ENCODE measurements at places on chromosomes 4 and X.
A peak's percentile ranks its signal among the peaks of the same experiment; 100 is the strongest.

GRCh38 chr4:63080934-63081333, 1328.3 kb downstream of the TECRL start:
- DNase-seq: no peak

DNA sequence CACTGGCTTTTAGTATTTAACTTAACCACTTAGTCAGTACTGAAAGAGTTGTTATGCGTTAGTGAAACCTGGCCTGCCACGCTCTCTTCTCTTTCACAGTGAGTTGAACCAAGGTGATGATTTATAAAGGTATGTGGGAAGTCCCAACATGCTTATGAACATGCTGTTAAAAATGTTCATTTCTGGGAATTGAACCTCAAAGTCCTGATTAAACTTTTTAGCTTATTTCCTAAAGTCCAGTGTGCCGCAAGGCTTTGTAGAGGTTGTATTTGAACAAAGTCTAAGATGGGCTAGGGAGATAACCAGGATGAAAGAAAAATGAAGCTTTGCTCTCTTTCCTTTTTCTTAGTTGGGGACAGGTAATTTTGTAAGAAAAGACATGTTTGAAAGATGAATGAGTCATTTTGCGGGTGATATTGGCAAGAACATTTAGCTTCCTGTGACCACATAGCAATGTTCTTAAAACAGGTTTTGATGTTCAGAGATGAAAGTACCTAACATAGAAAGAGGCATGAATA, 270.3 kb downstream of the DTHD1 start:
- DNase-seq: no peak

DNA sequence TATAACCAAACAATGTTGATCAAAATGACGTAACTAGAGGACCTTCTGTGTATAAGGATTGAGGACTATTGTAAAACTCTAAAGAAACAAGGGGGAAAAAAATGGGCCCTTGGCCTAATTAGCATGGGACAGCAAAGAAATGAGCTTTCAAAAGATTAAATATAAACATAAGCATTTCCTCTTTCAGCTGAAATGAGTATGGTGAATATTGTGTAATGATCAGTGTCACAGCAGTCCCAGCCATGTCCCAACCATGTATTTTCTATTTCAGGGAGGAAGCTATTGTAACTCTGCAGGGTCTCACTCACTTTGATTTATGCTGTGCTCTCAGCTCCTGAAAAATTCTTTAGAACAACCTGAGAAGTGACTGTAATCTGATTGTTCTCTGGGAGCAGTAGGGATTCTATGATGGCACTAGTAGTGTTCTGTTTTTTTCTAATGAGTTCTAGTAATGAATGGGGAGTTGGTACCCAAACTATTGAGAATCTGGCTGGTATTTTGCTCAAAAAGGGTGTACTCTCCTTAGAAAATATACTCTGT, 25.8 kb downstream of the ANXA10 start:
- no peak for DNase-seq

GRCh38 chr4:81631958-81632441, 160.3 kb upstream of the RASGEF1B start:
- peak; percentile 13 for DNase-seq

DNA sequence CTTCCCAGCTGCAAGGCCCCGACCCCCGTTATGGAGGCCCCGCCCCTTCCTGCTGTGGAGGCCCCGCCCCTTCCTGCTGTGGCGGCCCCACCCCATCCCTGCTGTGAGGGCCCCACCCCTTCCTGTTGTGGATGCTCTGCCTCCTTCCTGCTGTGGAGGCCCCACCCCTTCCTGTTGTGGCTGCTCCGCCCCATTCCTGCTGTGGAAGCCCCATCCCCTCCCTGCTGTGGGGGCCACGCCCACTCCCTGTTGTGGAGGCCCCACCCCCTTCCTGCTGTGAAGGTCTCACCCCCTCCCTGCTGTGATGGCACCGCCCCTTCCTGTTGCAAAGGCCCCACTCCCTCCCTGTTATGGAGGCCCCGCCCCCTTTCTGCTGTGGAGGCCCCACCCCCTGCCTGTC, 104.9 kb upstream of the PSAPL1 start:
- no peak for DNase-seq

- DNase-seq: no peak
Observed at GRCh38 chrX:136386826-136387225, 86.1 kb downstream of the ADGRG4 start.

DNA sequence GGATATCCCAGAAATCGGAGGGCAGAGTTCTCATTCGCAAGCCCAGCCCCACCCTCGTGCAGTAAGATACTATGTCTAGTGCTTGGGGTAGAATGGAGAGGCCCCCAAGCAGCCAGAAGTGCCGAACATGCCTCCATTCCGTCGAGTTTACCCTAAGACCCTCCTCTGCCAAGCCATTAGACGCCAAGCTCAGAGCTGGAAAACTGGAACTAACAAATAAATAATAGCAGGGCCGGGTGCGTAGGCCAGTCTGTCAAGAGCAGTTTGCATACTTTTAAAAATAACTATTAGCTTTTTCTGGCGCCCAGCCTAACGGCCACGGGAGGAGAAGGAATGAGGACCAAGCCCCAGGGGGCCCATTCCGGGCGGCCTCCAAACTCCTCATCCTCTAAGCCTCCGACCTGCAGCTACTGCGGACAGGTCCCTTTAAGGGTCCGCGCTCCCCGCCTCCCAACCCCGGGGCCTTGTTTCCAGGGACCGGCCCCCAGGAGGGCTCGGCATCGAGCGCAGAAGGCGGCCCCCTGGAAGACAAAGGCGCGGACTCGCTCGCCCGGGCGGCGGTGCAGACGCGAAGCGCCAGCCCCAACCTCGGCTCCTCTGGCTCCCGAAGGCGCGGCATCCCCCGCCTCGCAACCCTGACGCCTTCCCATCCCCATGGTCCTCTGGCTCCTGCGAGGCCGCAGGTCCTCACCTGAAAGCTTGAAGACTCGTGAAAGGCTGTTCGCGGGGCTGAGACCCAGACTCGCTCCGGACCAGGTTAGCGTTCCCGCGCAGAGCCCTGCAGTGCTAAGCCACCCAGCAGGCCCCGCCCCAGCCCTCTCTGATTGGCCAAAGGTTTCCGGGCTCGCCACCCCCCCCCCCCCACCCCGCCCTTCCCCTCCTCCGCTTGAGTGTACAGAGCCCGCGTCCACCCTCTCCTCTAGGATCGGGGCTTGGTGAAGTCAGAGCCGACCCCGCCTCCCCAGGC, at the start of gene TMSB15A:
Gene TMSB15A, minus strand, starts transcription at position 765 of the 967 bp plus-strand sequence.
- DNase-seq: no peak

GRCh38 chr4:82890528-82890900, 439 bp downstream of the SEC31A start:
- DNase-seq: no peak

DNA sequence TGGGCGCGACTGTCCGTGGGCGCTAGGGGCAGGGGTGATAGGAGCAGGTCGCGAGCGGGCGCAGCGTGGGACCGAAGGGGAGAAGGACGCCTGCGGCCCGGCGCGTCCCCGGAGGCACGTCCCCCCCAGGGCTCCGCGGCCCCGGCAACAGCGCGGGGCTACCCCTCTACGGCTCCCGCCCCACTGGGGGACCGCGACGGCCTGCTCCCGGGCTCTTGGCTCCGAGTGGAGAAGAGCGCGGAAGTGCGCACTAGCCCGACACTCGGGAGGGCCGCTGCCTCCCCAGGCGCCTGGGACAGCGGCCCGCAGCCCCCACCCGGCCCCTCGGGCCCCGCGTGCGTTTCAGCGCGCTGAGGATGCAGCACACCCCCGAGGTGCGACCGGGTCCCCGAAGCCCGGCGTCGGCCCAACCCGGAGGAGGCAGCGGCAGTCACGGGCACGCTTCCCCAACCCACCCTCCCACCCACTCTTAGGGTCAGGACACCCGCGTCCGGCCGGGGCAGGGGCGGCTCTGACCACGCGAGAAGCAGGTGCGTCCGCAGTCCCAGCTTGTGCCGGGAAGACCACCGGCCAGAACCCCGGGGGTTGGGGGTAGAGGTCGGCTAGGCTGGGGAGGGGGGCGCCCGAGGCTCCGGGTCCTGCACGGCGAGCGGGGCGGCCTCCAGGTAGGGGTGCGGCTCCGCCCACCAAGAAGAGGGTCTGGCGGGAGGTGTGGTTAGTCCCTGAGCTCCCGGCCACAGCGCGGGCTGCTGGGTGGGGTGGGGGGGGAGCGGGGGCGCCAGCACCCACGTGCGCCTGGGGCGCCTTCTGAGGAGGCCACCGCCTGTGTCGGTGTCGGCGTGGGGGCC, 18.5 kb upstream of the NAT8L start:
- DNase-seq: no peak

- DNase-seq: no peak
Observed at GRCh38 chr4:9889306-9889705, 107.9 kb downstream of the DRD5 start.

GRCh38 chr4:188887905-188888304, 748.7 kb downstream of the TRIML1 start:
- no peak for DNase-seq

GRCh38 chrX:20361081-20361889, 94.6 kb upstream of the RPS6KA3 start:
- no peak for DNase-seq

DNA sequence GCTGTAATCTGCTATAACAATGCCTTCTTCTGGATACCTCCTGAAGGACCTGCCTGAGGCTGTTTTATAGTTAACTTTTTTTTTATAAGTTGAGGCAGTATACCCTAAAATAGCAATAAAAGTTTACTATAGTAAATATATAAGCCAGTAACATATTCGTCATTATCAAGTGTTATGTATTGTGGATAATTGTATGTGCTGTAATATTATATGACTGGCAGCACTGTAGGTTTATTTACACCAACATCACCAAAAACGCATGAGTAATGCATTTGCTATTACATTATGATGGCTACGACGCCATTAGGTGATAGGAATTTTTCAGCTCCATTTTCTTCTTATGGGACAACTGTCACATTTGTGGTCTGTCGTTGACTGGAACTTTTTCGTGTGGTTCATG, 237.2 kb upstream of the PITX2 start:
- DNase-seq: no peak

- DNase-seq: no peak
Observed at GRCh38 chr4:65646136-65646535, 24.2 kb downstream of the EPHA5 start.

- DNase-seq: no peak
Observed at GRCh38 chrX:38332505-38332904, 5.2 kb upstream of the RPGR start.

GRCh38 chrX:44906041-44906440, 33.1 kb downstream of the KDM6A start:
- DNase-seq: no peak

GRCh38 chrX:136055651-136056221, 70.5 kb downstream of the SLC9A6 start:
- peak; percentile 84 for DNase-seq

- DNase-seq: peak; percentile 10
Observed at GRCh38 chr4:188876881-188877280, 737.6 kb downstream of the TRIML1 start.

DNA sequence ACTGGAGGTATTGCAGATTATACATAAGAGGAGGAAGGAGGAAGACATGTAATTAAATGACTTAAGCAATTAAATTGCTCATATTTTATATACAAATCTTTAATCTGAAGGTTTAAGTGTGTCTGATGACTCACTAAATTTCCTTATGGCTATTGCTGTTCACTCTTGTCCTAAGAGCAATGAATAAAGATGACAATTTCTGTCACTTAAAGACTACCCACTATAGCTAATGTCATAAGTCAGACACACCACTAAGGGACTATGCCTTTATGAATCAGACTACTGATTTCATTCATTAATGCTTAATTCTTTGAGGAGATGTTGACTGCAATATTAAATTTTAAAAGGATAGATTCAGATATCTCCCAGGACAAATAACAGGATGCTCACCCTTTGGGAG, 1514.7 kb downstream of the PCDH18 start:
- no peak for DNase-seq

DNA sequence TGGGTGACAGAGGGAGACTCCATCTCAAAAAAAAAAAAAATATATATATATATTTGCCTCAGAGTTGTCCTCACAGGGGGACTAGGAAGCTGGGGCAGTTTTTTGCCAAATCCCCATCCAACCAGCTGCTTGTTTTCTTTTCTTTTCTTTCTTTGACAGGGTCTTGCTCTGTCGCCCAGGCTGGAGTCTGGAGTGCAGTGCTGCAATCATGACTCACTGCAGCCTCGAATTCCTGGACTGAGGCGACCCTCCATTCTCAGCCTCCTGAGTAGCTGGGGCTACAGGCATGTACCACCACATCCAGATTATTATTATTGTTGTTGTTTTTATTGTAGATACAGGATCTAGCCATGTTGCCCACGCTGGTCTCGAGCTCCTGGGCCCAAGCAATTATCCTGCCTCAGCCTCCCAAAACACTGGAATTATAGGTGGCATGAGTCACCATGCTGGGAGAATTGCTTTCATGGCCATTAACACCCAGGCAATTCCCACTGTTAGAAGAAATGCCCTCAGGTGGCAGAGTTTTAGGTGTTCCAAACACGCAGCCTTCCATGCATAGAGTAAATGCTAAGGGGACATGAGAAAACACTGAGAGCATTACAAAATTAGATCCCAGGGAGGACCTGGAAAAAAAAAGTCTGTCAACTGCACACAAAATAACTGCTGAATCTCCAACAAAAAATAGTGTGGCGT, 98.0 kb downstream of the ARHGAP6 start:
- no peak for DNase-seq

DNA sequence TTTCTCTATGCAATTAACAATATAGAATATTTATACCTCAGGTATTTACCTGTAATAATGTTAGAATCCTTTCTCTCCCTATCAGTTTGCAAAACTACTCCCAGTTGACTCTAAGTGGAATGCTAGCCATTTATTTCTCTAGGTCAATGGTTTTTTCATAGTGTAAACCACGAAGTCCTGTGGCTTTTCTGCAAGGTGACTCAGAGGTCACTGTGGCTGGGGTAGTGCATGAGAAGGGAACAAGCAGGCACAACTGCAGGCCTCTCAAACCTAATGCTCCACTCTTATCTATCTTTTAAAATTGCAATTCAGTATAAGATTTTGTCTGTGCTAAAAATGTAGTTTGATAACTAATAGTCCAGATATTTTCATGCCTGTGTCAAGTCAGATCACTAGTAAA, 159.4 kb downstream of the ANTXR2 start:
- peak; percentile 17 for DNase-seq

- no peak for DNase-seq
Observed at GRCh38 chrX:146154191-146154590, 336.6 kb downstream of the SLITRK2 start.

GRCh38 chrX:46823481-46823880, 13.4 kb upstream of the RP2 start:
- DNase-seq: no peak

GRCh38 chrX:20711366-20711765, 444.7 kb upstream of the RPS6KA3 start:
- no peak for DNase-seq

- DNase-seq: no peak
Observed at GRCh38 chr4:55118397-55118796, 7.0 kb downstream of the KDR start.

DNA sequence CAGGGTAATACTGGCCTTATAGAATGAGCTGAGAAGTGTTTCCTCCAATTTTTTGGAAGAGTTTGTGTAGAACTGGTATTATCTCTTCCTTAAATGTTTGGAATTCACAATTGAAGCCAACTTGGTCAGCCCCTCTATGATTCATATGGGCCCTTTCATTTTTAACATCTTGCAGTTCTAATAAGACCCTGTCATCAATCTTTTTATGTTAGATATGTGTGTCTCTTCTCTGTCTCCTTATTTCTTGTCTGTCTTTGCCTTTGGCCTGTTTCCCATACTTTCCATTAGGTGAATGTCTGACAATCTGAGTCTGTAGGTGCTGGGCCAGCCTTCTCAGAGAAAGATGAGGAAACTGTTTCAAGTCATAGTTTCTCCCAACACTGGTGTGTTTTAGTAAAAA, 88.7 kb downstream of the SLC16A2 start:
- DNase-seq: no peak

Measured in AG09309 (cell line).